ENCODE measurements at places on chromosomes 2 and 18.
A peak's percentile ranks its signal among the peaks of the same experiment; 100 is the strongest.

DNA sequence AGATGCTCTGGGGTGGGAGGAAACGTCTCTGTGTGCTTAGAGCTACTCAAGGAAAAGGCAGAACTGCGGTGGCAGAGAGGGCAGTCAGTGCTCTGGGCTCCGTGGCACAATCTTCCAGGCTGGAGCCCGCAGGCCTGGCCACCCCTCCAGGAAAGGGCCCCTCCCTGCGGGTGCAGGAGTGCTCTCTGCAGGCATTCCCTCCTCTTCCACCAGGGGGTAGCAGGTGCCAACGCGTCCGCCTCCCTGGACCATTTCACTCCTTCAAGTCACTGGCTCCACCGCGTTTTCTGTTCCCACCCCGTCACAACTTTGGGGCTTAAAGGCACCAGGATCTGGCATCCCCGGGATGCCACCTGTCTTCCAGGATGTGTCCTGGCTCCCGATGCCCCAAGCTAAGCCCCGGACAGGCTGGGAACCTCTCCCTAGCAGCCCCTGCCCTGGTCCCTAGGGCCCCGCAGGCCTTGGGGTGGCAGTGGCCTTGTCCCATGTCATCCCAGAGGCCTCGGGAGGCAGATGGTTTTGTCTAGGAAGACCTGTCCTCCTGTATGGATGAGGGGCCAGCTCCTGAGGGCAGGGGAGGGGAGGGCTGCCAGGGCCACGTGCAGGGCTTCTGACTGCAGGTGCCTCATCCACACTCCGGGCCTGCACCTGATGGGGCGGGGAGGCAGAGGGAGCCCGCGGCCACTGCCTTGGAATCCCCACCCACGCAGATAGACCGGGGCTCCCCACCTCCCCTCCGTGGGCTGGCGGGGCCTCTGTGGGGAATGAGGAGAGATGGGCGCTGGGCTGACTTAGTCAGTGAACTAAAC lies 26.4 kb downstream of the KCNIP3 start:
- peak; percentile 47 for DNase-seq

DNA sequence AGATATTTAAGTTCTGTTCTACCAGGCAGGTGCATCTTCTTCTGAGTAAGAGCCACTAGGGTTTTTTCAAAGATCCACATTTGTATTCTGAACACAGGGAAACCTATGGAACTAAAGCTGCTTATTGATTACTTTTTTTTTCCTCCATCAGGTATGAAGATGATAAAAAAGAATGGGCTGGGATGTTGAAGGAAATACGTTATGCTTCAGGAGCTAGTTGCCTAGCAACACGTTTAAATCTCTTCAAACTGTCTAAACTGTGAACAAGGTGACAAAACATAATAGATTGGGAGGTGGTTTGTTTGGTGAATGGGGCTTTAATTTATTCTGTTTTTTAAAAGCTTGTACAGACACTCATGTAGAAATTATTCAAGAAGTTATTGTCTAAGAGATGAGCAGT lies 15.9 kb downstream of the KLHL41 start:
- DNase-seq, result no peak

- DNase-seq, result no peak
Measured at GRCh38 chr2:142866426-142866825, 11.0 kb upstream of the KYNU start.

DNA sequence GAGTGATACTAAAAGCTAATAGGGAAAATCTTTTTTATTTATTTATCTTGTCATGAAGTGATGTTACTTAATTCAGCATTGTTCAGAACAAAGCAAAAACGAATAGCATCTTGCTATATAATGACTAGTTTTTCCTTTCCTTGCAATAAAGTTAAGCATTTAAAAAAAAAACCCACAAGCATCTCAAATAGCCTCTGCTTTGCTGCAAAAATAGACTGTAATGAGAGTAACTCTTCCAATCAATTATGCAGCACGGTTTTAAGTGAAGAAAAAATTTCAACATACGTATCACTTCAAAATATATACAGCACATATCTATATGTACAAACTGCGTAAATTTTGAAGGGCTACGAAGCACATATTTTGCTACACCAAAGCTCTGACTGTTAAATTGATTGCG lies 153.3 kb upstream of the VRK2 start:
- no peak for DNase-seq

- DNase-seq, result no peak
Measured at GRCh38 chr18:59431131-59431530, 72.1 kb upstream of the LMAN1 start.

DNA sequence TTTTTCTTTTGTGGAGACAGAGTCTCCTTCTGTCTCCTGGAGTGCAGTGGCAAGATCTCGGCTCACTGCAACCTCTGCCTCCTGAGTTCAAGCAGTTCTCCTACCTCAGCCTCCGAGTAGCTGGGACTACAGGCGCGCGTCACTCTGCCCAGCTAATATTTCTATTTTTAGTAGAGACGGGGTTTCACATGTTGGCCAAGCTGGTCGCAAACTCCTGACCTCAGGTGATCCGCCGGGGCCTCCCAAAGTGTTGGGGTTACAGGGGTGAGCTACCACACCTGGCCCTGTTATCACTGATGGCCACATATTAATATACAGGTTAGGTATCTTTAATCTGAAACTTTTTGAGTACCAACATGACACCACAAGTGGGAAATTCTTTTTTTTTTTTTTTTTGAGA lies 3.4 kb downstream of the MRPL35 start:
- no peak for DNase-seq

DNA sequence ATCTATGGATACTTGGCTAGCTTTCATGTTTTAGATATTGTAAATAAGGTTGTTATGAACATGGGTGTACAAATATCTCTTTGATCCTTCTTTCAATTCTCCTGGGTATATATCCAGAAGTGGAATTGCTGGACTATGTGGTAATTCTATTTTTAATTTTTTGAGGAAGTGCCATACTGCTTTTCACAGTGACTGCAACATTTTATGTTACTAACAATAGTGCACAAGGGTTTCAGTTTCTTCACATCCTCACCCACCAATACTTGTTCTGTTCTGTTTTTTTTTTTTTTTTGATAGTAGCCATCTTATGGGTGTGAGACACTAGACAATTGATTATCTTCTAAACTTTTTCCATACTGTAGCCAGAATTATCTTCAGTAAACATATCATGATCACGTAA lies 17.3 kb upstream of the NEUROD1 start:
- no peak for DNase-seq

DNA sequence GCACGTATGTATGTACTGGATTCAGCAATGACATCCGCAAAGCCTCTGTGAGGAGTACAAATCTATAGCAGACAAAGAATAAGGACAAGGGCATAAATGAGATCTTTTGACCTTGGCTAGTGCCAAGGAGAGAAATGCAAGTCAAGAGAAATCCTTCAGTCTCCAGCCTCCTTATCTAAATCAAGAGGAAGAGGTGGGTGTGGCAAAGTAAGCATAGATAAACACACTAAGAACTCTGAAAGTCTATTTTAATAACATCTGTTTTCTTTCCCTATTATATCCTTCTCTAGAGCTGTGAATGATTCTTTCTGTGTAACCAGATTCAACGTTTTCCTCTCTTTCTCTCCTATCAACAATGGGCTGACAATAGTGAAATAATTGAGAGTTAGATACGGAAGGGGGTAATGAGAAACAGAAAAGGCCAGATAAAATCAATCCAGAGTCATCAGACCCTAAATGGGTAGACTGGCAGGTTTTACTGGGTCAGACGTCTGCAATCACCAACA lies 118.5 kb upstream of the ZFP36L2 start:
- no peak for DNase-seq

- DNase-seq, result no peak
Measured at GRCh38 chr2:14081521-14081920, 551.0 kb upstream of the LRATD1 start.

GRCh38 chr2:34291076-34291475 lies 692.0 kb upstream of the FAM98A start:
- no peak for DNase-seq

DNA sequence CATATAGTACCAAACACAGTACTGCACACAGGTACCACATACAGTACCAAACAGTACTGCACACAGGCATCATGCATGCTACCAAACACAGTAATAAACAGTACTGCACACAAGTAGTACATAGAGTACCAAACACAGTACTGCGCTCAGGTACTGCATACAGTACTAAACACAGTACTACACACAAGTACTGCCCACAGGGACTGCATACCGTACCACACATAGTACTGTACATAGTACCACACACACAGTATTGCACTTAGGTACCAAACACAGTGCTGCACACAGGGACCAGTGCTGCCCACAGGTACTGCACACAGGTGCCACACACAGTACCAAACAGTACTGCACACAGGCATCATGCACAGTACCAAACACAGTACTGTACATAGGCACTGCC lies 74.9 kb downstream of the ZNF236 start:
- DNase-seq, result no peak

DNA sequence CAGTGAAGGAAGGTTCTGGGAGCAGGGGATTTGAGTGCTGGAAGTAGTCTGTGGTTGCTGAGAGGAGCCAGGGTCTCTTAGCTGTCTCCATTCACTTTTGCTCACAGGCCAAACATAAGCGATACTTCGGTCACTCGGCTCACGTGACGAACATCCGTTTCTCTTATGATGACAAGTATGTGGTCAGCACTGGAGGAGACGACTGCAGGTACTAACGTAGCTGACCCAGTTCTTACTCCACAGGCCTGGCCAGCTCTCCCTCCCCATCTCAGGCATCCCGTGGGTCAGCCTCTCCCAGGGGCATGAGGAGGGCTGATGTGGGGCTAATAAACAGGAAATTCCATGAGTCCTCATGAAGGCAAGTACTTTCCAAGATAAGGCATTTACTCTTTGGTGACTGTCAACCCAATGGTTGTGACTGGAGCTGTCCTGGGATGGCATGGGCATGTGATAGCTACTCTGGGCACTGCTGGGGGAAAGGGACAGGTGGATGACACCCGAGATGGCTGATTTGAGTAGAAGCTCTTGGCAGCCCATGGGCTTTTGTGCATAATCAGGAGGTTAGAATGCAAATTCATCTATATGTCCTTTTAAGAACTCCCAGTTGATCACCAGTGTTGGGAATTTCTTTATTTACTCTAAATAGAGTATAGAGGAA lies 81.6 kb downstream of the RTN4 start:
- peak; percentile 14 for DNase-seq

GRCh38 chr18:62499263-62499650 lies 23.6 kb upstream of the ZCCHC2 start:
- DNase-seq, result no peak

- DNase-seq, result no peak
Measured at GRCh38 chr18:45073556-45073955, 392.9 kb downstream of the SETBP1 start.

DNA sequence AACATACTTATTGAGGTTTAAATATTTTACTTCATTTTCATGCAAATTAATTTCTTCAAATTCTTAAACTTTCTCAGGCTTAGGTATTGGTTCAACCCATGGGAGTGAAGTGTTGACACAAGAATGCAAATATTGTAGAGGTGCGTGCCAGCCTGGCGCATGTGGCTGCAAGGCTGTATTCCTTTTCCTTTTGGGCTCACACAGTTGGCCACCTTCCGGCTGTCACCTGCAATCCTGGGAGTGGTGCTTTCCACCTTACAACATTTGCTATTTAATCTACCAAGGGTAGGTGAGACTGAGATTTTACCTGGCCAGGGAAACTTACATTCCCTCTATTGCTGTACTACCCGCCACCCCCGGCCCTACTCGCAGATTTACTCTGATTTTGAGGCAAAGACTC lies 141.1 kb downstream of the DCC start:
- no peak for DNase-seq

DNA sequence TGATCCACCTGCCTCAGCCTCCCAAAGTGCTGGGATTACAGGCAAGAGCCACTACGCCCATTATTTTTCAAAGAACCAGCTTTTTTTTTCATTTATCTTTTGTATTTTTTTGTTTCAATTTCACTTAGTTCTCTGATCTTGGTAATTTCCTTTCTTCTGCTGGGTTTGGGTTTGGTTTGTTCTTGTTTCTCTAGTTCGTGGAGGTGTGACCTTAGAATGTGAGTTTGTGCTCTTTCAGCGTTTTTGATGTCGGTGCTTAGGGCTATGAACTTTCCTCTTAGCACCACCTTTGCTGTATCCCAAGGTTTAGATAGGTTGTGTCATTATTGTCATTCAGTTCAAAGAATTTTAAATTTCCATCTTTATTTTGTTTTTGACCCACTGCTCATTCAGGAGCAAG lies 86.7 kb upstream of the MSTN start:
- DNase-seq, result no peak

DNA sequence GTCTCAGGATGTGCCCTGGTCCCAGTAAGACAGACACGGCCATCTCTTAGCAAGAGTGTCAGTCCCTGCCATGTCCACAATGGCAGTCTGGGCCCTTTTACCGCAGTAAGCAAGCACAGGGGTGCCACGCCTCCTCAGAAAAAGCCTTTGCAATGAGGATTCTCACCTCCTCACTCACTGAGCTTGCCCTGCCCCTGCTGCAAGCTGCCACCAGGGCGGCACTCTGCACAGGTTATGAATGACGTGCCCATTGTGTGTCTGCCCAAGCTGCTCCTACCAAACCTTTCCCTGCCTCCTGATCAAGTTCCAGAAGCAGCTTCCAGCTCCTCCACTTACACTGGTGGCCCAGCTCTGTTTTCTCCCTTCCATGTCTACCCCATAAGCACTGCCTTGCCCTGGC lies 23.3 kb downstream of the ERCC3 start:
- DNase-seq, result no peak

DNA sequence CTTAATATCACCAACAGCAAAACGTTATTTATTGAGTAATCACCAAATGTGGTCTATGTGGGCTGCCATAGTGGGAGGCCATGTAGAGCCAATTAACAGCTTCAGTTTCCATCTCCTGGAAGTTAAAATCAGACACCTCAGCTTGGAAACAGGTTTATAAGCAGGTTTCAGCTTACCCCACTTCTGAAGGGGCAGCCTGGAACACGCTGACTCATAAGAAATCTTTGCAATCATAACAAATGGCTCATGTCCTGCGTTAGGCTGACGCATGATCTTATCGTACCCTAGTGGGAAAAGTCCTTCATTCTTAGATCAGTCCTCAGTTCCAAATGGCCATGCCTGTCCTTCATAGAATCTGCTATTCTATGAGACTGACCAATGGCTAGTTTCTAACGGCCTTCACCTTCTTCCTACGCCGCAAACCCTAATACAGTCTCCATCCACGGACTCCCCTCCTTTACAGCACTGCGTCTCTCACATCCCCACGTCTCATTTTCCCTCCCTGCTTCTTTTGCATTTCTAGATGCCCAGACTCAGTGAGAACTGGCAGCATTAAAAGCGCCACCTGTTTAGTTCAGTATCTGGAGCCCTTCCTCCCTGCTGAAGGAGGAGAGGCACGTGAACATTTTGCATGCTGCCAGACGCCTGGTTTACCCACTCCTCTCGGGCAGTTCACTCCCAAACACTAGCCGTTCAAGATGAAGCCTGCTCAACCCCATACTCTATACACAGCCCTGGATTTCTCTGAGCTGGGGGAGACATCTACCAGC lies 24.2 kb upstream of the BZW1 start:
- peak; percentile 93 for DNase-seq

GRCh38 chr2:38074764-38075506 lies 1.0 kb downstream of the CYP1B1 start:
- DNase-seq, result no peak

Measured in M059J (cell line).